Stimulated activated CD8-positive, alpha-beta memory T cell treated with anti-CD3 and anti-CD28 coated beads, Interleukin-15, amount 100 ng/mL, for 1 hour (primary cell): ENCODE measurements at places on chromosomes 7 and 10.

- DNase-seq, result no peak
Observed at GRCh38 chr10:22670788-22671187, 43.6 kb downstream of the PIP4K2A start.

DNA sequence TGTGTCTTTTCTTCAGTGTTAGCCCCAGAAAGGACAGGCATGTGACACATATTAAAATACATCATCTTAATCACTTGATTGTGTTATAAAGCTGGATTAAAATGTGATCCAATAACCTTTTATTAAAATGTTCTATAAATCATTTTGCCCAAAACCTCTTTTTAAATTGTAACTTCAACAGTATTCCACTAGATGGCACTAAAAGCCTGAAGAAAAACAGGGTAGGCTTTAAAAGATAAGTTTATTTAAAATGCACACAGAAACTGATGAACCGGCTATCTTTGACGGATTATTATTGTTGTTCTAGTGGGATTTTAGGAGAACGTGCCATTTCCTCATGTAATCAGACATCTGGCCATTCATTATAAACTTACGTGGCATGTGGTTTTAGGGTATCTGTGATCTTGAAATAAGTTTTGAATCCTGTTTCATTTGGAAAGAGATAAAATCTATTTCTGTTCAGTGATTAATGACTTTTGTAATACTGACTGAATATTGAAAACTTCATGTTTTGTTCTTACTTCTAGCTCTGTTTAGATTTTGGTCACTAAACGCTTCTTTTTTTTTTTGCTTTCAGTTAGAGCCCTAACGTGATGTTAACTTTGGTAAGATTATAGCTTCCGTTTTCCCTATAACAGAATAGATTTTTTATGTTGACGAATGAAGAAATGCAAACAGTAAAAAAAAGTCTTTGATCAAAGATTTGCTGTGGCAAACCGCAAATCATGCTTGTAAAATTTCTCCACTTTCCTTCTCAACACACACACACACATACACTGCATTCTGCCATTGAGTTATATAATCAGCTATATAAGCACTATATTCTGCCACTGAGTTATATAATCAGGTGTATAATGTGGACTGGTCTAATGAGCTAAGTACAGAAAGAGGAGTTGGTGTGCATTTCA is 13.6 kb downstream of the VPS50 start:
- DNase-seq, result no peak

- no peak for DNase-seq
Observed at GRCh38 chr7:49398236-49398635, 375.2 kb upstream of the VWC2 start.

DNA sequence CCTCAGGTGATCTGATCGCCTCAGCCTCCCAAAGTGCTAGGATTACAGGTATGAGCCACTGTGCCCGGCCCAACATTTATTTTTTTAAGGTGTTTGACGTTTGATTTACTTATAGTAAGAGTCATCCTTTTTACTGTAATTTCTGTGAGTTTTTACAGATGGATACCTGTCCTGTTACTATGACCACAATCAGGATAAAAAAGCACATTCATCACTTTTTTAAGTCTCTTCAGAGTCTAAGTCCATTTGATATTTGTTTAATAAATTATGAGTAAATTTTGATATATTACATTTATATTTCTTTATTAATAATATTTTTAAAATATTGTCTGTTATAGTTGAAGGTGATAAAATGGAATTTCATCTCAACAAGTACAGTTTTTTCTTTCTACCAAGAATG is 300.5 kb upstream of the KAT6B start:
- DNase-seq, result no peak

DNA sequence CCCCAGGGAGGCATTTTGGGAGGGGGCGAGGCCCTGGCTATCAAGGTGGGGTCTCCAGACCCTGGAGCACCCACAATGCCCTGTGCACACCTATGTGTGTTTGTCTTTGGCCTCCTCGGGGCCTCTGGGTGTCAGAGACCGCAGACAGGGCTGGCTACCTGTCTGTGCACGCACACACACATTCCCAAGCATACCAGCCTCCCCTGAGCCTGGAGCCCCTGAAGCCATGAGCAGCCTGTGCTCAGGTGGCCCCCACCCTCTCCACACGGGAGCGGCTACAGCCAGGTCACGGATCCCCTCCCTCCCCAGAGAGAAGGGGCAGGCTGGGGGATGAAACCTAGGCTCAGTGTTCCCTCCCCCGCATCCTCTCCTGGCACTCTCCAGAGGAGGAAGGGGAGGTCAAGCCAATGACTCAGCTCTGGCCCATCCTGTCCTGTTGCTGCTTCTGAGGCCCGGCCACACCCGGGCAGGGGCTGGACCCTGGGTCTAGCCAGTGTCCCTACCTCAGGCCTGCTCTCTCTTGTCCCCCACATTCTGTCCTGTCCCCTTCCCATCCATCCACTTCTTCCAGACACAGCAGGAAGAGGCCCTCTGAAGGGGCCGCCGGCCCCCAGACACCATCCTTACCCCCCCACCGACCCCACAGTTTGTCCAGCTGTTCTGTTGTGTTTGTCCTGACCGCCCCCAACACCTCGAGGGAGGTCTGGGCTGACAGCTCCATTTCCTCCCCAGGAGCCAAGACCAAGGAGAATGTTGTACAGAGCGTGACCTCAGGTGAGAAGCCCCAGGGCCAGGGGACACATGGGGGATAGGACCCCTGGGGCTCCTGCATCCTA is 720 bp downstream of the SNCG start:
- DNase-seq, result no peak

DNA sequence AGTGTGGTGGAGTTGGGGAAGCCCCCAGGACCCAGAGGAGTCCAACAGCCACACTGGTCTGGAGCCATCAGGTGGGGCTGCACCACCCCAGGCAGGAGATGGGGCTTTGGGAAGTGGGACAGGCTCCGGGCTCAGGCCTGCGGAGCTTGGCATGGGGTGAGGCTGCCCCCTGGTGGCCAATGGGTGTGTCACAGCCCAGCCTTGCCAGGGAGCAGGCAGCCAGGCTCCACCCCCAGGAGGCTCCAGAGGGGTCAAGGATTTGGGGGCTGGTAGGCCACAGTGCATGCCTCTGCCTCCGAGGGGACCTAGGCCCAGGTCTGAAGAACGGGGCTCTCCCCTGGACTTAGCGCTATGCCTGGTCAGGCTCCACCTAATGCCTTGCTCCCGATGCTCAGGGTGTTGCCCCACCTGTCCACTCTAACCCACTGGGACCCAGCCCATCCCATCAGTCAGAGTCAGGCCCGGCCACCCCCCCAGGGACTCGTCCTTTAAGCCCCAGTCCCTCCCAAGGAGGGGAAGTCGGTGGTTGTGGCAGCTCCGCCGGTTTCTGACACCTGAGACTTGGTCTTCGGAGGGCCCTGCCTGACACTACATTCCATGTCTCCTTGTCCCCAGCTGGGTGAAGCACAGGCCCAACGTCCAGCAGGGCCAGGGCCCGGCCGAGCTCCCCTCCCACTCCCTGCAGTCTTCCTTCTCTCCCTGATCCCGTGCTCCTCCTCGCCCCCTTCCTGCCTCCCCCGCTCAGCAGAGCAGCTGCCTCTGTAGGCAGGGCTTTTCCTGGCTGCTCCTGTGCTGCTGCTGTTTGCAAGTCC is 11.3 kb upstream of the SAMD8 start:
- peak; percentile 67 for DNase-seq

GRCh38 chr7:5419539-5420066 is 4.0 kb downstream of the TNRC18 start:
- DNase-seq, result no peak

- DNase-seq, result no peak
Observed at GRCh38 chr10:3748484-3748883, 36.5 kb downstream of the KLF6 start.

- no peak for DNase-seq
Observed at GRCh38 chr10:60595852-60596251, 182.4 kb upstream of the CDK1 start.

- no peak for DNase-seq
Observed at GRCh38 chr7:66423729-66424128, 205.0 kb upstream of the KCTD7 start.

DNA sequence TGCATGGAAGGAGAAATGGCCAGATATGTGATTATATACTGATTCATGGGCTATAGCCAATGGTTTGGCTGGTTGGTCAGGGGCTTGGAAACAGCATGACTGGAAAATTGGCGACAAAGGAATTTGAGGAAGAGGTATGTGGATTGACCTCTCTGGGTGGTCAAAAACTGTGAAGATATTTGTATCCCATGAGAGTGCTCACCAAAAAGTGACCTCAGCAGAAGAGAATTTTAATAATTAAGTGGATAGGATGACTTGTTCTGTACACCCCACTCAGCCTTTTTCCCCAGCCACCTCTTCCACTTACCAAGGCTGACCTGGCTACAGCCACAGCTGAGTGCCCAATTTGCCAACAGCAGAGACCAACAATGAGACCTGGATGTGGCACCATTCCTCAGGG is 146.7 kb downstream of the GPR37 start:
- no peak for DNase-seq

- no peak for DNase-seq
Observed at GRCh38 chr10:127903789-127904188, 3.1 kb upstream of the PTPRE start.

DNA sequence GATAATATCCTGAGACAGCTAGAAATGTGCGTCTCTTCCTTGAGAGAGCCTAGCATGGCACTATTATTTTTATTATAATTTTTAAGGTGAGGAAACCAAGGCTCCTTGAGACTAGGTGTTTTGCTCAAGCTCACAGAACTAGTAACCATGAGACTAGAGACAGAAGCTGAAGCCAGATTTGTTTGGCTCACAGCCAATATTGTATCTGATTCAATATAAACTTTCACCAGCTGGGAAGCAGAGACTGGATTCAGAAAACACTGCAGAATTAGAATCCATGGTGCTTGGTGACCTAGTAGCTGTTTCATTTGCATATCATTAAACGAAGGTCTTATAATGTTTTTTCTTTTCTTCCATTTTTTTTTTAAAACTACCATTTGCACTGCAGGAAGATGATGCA is 64.4 kb downstream of the DNAJB9 start:
- no peak for DNase-seq

- DNase-seq, result no peak
Observed at GRCh38 chr7:20141666-20142065, 75.5 kb downstream of the MACC1 start.
